HS-5 (cell line): ENCODE measurements at places on chromosomes 6 and 20.

- DNase-seq: no peak
Observed at GRCh38 chr6:125655511-125655910, 93.9 kb upstream of the HEY2 start.

DNA sequence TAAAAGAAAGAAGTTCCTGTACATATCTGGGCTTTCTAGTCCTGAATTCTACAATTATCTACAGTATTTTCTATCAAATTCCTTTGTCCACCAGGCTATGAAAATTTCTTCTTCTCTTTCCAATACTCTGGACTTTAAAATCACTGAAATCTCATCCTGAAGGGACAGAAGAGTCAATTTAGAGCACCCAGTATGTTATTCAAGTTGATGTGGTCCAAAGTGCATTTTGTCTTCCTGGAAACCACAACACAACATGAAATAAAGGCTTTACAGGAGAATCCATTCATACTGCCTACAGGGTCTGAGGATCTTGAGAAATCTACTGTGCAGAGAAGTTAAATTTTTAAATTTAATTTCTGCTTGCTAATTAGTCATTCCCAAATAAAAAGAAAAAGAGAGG is 94.9 kb upstream of the ADGRF1 start:
- no peak for DNase-seq

DNA sequence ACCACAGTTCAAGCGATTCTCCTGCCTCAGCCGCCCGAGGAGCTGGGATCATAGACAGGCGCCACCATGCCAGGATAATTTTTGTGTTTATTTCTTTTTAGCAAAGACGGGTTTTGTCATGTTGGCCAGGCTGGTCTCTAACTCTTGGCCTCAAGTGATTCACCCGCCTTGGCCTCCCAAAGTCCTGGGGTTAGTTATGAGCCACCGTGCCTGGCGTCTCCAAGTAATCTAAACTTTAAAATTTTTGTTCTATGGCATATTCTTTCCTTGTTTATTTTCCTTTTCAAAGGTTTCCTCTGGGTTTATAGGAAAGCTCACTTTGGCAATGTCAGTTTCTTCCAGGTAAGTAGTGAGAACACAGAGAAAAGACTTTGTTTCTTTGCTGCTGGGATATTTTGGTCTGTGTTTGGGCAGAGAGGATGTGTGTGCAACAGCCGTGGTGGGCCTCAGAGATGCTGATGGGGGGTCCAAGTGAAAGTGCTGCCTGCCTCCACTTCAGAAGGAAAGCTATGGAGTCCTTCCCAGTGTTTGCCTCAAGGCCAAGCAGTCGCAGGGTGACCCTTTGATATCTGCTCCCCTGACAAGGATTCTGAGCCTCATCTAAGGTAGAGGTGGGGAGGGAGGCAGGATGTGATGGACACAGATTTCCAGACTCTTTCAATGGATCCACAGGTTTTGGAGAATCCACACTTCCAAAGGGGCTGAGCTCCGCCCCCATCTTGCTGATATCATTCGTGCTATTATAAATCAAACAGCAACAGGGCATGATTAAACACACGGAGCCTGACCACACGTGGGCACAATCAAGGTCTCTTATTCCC is 2.3 kb downstream of the LRP11 start:
- DNase-seq: no peak

GRCh38 chr6:144546807-144547206 is 261.7 kb downstream of the UTRN start:
- DNase-seq: no peak

DNA sequence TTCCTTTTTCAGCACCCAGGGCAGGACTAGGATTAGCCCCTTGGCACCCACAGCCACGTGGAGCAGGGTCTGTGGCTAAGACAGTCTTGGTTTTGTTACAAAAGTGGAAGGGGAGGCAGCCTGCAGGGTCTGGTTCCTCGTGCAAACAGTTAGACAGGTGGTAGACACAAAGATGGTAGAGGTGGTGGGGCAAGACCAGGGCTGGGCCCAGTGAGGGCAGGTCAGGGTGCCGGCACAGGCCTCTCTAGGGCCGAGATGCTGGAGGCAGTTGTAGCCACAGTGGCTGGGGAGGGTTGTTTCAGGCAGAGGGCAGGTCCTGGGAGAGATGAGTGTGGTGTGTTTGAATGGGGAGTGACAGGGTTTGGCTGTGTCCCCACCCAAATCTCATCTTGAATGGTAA is 161.6 kb downstream of the SMOC2 start:
- no peak for DNase-seq

DNA sequence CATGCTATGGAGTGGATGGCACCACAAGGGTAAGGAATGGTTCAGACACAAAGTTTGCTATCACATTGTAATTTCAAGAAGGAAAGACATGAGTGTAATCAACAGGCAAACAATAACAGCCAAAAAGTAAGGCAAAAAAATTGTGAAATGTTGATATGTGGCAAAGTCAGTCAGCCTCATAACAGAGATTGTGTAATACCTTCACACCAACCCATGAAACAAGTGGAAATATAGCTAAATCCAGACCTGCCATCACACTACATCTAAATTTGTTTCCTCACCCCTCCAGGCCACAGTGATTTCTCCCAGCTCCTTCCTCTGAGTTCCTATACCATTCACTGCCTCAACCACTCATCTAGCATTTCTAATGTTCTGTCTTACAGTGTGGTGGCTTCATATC is 37.3 kb downstream of the SIM1 start:
- no peak for DNase-seq

- no peak for DNase-seq
Observed at GRCh38 chr20:58852543-58853271, at the start of gene GNAS. Gene GNAS (plus strand): TSS chr20:58852716.

GRCh38 chr6:132570221-132570777 is at the start of gene TAAR6:
Gene TAAR6 (plus strand): TSS chr6:132570322. CDS start chr6:132570322, 0 bp downstream.
- DNase-seq: no peak
